NCI-H1694 (cell line): ENCODE measurements at places on chromosomes 2 and 18.

GRCh38 chr2:20868377-20868776 lies 45.5 kb upstream of the LDAH start:
- DNase-seq = no peak

GRCh38 chr2:99420031-99420430 lies 69.8 kb downstream of the REV1 start:
- no peak for DNase-seq

- DNase-seq = no peak
Observed at GRCh38 chr2:16584824-16585540, 80.7 kb downstream of the CYRIA start.

DNA sequence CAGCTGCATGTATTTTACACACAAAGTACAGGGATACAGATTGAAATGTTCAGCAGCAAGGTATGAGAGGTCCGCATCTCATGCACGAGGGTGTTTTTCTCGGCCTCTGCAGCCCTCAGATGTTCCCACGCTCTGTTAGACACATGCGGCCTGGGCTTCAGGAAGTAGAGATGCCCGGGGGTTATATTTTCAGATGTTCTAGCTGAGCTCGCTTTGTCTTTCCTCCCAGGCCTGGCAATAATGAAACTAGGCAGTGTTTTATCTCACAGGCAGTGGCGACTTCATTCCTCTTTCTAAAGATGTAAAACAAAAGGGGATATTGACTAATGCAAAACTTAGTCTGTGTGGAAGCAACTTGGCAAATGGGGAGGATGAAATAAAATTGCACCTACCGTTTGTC lies 190.7 kb downstream of the GBX2 start:
- no peak for DNase-seq

- DNase-seq = no peak
Observed at GRCh38 chr18:76255070-76255683, 239.9 kb downstream of the ZNF516 start.

- no peak for DNase-seq
Observed at GRCh38 chr2:20592106-20593071, 58.5 kb downstream of the HS1BP3 start.

DNA sequence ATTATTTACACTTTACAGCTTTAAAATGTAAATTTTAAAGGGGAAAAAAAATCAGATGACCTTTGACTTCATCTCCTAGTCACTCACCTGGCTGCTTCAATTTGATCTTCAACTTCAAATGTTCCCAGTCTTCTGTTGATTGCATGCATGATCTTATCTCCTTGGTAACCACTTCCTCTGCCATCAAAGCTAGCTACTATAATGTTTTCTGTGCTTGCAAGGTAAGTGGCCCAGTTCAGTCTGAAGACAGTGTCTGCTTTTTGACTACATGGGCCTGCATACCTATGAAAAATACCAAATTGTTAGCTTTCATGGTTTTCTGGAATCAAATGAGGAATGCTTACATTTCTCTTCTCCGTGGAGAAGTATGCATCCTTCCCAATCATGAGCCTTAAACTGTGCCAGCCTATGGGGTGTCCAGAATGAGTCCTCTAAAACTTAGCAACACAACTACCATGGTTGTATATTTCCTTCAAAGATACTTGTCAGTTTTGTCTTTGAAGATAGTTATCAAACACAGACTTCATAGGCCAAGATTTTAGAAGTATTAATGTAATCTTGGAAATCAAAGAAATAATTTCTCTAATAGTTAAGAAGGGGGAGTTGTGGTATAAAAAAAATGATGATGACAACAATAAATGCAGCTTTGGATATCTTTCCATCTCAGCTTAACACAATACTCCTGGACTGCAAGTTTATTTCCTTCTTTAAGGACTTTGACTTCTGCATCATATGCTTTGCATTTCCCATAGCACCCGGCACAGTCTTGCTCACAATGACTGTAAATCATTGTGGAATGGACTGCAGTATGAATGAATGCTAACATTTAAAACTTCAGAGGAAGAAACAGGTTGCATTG lies 62.1 kb downstream of the DPP4 start:
- DNase-seq = no peak

GRCh38 chr2:26281226-26281625 lies 36.5 kb downstream of the HADHB start:
- DNase-seq = no peak

- DNase-seq = peak; percentile 20
Observed at GRCh38 chr18:5600378-5601071, 56.7 kb upstream of the EPB41L3 start.

DNA sequence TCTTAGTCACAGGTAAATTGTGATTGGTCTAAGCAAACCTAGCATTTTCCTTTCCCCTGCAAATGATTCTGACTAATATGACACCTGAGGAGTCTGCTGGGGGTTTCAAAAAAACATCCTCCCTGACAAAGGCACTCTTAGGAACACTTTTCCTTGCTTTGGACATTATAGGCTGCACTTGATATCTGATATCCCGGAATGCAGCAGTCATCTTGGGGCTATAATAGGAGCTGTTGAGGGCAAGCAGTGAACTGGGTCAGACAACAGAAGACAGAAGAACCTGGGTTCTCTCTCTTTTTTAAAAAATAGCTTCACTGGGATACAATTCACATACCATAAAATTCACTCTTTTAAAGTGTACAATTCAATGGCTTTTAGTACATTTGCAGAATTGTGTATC lies 229.3 kb downstream of the RAB3GAP1 start:
- no peak for DNase-seq

DNA sequence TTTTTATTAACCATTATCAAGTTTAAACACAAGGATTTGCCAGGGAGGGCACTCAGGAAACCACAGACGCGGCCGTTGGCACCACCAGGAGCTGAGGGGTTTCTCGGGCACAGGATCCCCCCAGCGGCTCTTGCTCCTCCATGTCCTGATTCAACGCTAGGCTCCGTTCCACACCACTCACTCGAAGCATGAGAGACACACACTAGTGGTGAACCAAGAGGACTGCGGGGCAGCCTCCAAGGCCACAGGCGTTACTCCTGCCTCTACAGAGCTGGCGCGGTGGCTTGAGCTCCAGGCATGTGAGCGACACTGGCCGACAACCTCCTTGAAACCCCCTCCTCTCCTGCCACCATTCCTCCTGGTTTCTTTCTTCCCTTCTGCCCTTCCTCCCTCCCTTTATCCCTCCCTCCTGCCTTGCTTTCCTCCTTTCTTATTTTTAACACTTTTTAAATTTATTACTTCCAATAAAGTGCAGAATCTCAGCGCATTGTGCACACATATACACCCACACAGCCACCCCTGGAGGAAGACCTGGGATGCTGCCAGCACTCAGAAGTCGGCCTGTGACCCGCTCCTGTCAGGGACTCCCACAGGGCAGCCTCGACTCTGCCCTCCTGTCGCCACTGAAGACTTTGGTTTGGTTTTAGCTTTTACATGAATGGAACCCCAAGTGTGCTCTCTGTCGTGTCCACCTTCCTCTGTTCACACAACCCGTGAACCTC lies 21.7 kb downstream of the COX7A2L start:
- peak; percentile 67 for DNase-seq

- no peak for DNase-seq
Observed at GRCh38 chr2:136703214-136703613, 62.1 kb upstream of the THSD7B start.

DNA sequence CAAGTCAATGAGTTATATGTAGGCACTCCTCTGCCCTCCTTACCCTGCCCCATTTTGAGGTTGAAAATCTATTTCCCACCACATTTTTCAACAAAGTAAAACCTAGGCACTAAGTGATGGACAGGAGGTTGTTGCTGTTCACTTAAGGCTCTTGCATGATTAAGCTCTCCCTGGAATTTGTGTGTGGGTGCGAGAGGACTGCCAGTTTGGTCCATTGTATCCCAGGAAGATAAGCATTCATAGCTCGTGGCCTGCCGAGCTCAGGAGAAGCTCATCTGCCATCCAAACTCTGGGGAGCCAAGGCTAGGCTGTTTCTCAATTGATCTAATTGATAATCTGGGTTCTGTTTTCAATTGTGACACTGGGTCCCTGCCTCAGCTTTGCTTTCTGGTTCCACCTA lies 4.7 kb upstream of the MAP4K4 start:
- DNase-seq = no peak

GRCh38 chr2:138414014-138414413 lies 87.6 kb upstream of the SPOPL start:
- DNase-seq = no peak
